Cerebellum (tissue), 4 donors: ENCODE measurements at places on chromosomes 16 and 17. TPM values are rescaled to one million over a fixed set of nuclear protein-coding genes. Genes with fewer than 3 reads are reported as not detected.

The TEKT5 gene
- not detected for total RNA-seq

The TAT gene
- not detected for total RNA-seq

- DNase-seq: no peak
These were observed 106.9 kb upstream of the SIAH1 start for GRCh38 chr16:48492133-48492532.

- no peak for DNase-seq
These were observed 53.4 kb downstream of the GRB2 start for GRCh38 chr17:75352079-75352569.

GRCh38 chr16:81600275-81600674 lies 155.7 kb downstream of the CMIP start:
- DNase-seq: no peak

GRCh38 chr17:37219876-37220606 lies 155.7 kb upstream of the C17orf78 start:
- DNase-seq: no peak

DNA sequence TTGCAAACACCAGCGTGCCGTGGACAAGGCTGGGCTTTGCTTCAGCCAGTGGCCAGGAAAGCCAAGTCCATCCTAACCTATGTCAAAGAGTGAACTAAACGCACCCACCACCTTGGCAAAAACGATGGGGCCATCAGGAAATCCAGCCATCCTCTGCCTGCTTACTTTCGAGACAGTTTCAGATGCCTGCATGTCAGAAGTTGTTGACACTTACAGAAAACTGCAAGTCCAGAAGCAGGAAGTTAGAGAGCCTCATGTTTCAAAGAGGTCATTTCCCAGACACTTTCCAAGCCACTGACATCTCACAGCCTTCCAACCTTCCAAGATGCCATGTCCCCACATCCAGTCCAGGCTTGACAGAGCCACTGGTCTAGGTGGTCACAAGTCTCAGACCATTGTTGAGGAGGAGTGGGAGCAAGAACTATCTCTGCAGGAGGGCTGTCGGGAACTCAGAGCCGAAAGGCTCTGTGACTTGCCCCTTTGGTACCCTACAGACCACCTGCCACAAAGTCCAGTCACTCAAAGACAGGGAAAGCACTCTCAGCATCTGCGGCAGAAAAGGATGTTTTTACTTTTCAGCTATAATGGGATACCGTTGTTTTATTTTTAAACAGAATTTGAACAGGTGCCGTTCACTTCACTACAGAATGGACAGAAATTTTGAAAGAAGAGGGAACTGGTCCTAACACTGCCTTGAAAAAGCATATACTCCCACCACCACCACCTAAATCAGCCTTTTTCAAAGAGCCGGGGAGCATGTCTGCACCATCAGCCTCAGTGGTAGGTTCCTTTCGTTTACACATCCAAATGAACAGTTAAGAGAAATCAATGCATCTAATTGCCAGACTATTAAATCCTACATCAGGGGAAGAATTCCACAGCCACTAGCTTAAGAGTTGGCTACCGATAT lies 5.1 kb downstream of the ZNF423 start:
- DNase-seq: no peak

- DNase-seq: no peak
These were observed 213.1 kb downstream of the SEC14L1 start for GRCh38 chr17:77353684-77354419.

GRCh38 chr16:56481468-56482122 lies 30.2 kb downstream of the OGFOD1 start:
- DNase-seq: no peak

GRCh38 chr17:77160875-77161530 lies 20.2 kb downstream of the SEC14L1 start:
- DNase-seq: no peak

- no peak for DNase-seq
These were observed 34.8 kb downstream of the TMEM235 start for GRCh38 chr17:78266231-78266631.

DNA sequence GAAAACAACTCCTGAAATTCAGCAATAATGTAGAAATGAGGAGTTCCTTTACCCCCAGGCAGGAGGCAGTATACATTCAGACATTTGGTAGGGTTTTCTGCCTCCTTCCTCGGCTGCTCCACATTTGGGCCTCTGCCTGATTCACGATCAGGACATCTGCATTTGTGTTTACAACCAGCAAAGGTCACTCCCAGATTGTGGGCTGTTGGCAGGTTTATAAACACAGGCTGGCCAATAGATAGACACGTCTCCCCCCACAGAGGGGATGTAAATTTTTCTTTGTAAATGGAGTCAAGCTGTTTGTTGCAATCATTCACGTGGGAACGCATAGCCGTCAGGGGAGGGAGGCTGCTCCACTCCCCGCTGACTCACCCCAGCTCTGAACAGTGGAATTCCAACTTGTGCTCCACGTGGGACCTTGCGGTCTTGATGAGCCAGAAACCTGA lies 252.1 kb upstream of the N4BP1 start:
- DNase-seq: no peak
